GM19239 (cell line): ENCODE measurements at places on chromosomes 1 and 21.
A peak's percentile ranks its signal among the peaks of the same experiment; 100 is the strongest.

GRCh38 chr1:22239378-22239777 is 96.5 kb upstream of the WNT4 start:
- no peak for DNase-seq

- no peak for DNase-seq
Observed at GRCh38 chr1:225601902-225602589, 50.9 kb downstream of the ENAH start.

GRCh38 chr21:34623516-34623915 is 8.6 kb upstream of the RCAN1 start:
- no peak for DNase-seq

DNA sequence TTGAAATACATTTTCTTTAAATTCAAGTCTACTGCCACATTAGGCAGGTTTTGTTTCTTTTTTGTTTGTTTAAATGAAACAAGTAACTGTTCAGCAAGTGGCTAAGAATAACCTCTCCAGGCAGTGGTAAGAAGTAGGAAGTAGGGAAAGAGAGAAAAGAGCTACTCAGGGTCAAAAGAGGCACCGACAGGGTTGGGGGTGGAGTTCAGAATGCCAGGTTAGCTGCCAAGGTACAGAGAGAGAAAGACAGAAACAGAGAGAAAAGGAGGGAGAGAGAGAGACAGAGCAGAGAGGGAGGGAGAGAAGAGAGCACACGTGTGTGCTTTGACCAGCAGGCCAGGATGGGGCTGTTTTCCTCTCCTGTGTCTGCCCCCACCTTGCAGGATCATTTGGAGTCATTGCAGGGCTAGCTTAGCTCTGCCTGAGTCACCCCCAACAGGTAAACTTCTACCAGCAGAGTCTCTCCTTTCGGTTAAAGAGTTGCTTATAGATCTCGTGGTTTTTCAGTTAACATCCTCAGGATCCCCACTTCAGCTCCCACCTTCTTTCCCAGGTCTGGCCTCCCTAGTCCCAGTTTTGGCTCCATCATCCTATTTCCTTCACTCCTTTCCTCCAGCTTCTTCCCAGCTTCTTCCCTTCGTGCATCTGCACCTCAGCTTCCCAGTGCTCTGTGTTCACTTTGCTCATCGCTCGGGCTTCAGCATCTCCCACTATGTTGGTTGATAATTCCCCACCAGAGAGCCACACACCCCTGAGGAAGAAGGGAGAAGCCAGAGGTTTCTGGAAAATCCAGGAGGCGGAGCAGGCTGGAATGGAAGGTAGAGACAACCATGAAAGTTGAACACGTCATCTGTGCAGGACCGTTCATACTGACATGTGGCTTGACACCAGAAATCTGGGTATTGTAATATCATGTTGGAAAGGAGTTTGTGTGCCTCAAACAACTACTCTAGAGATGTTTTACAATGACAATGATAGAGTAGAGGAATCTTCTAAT is 21.8 kb upstream of the RAB4A start:
- no peak for DNase-seq

DNA sequence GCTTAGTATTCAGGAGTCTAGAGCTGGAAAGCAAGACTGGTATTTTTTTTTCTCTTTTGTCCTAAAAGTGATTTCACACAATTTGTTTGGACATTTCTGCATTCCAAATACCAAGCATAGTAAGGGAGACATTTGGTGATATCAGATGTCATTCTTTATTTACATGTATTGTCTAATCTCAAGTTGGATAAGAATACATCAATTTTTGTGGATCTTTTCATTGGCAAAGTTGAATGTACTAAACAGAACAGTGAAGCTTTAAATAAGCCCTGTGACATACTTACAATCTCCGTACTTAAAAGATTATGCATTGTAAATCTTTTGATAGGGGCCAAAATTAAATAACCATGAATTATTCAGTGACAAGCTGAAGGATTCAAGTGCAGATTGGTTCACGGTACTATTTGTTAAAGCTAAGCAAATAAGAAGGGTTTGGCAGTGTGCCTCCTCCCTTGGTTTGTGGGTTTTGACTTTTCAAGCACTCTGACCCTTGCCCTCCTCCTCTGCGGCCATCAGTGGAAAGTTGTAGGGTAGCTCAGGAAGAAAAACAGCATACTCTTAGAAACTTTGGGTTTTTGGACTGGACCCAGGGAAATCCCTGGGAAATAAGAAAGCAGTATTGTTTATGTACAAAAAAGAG is 663.7 kb downstream of the ADGRL2 start:
- DNase-seq = no peak

DNA sequence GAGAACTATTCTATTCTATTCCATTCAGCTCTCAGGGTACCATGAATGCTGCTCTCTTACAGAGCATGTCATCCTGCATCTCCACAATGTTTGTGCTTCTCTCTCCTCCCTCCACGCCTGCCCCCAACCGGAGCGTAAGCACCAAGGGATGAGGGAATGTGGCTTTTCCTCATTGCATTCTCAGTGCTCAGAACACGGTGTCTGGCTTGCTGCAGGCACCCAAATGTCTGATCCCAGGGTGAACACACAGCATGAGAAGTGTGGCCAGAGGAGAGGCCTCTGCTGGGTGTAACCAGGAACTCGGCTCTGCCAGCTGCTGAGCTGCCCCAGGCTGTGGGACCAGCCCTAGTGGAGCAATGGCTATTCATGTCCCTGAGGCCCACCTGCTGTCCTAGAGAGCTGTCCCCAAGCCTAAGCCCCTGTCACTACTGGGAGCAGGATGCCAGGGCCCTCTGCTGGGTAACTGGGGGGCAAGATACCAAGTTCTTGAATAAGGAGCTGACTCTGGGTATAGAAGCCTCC is 38.3 kb downstream of the OLFML2B start:
- DNase-seq = no peak

GRCh38 chr1:246786606-246787238 is 62.5 kb downstream of the SCCPDH start:
- no peak for DNase-seq

DNA sequence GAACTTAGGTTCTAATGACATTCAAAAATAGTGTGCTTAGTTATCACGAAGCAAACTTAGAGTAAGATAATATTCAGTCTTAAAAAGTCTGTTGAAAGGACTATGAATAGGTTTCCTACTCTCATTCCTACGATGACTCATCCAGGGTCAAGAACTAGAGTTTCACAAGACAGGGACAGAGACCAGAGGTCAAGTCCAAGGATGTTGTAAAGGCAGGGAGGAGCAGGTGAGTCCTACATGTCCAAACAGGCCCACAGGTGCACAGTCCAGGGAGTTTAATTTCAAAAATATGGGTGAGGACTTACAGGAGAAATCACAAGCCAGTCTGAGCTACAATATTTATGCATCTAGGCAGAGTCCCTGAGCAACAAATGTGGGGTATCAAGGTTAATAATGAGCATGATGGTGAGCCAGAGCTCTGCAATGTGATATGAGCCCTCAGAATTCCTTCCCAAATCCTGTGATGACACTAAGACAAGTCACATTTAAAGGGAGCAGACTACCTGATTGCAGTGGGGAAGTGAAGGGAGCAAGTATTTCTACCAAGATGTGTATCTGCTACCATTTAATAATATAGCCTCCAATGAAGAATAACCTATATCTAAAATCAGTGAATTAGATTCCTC is 100.0 kb upstream of the NRIP1 start:
- no peak for DNase-seq

GRCh38 chr1:85836736-85837135 is 128.5 kb upstream of the ZNHIT6 start:
- DNase-seq = no peak

DNA sequence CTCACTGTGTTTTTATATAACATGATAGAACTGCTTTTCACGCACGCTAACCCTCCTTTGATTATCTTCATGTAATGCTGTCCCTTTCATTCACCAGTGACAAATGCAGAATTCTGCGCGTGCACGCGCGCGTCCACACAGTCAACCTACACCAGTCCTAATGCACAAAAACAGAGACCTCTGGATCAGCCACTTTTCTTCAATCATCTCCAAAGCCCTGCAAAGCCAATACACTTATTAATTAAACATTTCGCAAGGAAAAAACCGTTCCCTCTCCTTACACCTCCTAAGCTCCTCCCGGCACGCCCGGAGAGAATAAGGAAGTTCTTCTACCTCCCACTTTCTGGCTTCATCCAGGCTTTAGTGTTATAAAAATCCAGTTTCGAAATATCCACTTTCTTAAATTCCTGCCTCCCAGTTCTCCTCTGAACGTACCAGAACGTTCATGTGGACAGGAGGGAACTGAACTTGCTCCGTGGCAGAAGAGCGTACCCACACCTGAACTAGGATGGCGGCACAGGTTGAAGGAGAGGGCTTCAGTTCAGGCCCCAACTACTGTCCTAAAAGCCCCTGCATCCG is 4.6 kb downstream of the LMX1A start:
- DNase-seq = no peak

GRCh38 chr21:39263372-39263771 is 50.1 kb downstream of the BRWD1 start:
- no peak for DNase-seq

GRCh38 chr1:6414443-6414844 is 5.3 kb downstream of the HES2 start:
- peak; percentile 68 for DNase-seq

DNA sequence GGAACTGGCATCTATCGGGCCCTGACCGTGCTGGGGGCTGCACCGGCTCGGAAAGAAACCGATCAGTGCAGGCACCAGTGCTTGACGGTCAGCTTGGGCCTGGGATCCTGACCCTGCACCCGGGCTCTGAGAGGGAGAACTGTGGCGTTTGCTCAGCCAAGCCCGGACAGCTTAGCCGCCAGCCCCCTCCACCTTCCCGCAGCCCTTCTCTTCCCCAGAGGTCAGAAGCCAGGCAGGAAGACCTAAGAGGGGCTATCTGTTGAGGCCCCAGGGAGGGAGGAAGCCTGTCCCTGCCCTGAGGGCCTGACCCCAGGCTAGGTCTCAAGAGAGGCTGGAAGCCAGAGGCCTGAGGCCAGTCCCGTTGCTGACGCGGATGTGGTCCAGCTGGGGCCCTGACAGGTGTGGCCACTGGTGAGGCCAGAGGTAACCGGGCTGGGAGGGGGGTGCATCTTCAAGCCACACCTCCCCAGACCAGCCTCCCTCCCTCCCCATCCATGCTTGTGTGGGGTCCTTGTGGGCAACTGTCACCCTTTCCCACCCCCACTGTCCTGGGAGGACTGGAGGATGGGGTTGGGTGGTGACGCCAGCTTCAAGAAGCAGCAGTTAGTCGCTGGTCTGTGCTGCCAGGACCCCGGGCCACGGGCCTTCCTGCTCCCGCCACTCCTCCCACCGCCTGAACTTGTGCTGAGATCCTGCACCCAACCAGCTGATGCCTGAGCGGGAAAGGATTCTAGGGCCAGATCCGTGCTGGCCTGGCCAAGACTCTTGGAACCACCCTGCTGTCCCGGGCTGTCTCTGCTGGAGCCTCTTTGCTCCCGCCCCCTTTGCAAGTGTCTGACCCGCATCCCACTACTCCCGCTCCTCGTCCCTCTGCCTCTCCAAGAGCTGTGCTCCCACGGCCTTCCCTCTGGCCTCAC is 2.6 kb upstream of the DVL1 start:
- no peak for DNase-seq

GRCh38 chr1:3320246-3321152 is 134.0 kb upstream of the ARHGEF16 start:
- no peak for DNase-seq

DNA sequence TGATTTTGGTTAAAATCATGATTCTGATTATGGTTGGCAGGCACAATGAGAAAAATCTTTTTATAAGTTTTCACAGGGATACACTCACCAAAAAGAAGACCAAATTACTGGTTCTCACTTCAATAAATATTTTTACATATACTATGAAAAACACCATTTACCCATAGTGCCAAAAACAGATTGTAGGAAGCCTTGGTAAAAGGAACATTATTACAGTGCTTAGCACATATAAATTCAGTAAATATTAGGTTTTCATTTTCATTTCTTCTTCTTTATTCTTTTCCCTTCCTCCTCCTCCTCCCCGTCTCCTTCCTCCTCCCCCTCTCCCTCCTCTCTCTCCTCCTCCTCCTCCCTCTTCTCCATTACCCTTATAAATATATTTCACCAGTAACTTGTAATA is 15.8 kb upstream of the SPAG17 start:
- DNase-seq = no peak

GRCh38 chr1:104855550-104855949 is 1105.9 kb downstream of the AMY1C start:
- no peak for DNase-seq

GRCh38 chr21:37909936-37910335 is 6.3 kb downstream of the KCNJ6 start:
- no peak for DNase-seq

GRCh38 chr21:45985471-45986315 is 4.1 kb downstream of the COL6A1 start:
- DNase-seq = no peak

DNA sequence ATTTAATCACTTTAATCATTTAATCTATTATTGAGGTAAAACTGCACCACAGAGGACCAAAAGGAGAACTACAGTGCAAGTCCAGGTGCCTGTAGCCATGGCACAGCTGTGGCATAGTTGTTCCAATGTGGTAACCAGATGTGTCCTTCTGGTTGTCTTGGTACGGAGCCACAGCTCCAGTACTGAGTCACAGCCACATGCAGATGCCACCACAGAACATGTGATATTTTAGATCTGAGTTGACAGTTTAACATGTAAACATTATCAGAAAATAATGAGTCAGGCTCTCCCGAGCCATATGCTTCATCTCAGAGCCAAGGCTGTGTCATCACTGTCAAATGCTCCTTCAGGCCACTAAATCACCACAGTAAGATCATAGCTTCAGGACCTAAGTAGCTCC is 56.4 kb upstream of the RGS7 start:
- no peak for DNase-seq

GRCh38 chr1:205026181-205026580 is 16.8 kb upstream of the CNTN2 start:
- no peak for DNase-seq

GRCh38 chr1:165168467-165168866 is 188.0 kb downstream of the LMX1A start:
- no peak for DNase-seq

DNA sequence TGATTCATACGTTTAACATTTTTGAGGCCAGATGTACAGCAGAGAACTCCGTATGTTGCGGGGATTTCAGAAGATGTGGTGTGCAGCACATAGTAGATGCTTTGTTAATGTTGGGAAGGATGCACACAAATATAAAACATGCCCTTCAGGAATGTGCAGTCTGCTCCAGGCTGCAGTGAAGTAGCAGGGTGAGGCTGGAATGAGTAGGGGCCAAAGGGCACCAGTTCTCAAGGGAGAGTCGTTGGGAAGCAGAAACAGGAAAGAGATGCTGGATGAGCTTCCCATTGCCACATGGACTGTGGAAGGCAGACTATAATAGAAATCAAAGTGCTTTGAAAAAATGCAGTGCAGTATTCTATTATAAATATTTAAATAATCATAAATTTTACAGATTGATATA is 126.9 kb downstream of the NOS1AP start:
- no peak for DNase-seq

DNA sequence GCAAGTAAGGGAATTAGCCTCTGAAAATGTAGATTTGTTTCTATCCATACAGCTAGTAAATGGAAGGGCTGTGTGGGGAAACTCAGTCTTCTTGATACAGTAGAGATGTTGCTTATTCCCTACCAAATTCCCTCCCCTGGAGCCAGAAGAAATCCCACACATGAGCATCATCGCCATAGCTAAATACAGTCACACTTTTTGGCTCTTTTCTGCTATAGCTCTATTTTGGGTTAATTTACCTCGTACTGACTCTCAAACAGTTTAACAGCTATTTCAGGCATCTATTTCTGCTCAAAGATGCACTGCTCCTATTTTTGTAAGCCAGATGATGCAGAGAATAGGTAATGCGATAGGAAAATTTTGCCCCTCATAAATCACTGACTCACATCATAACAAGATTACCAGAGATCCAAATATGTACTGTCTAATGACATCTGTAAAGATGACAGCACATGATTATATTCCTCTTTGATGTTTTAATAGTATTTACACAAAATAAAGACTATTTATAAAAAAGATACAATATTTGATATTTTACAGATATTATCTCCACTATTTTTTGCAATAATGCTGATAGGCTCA is 58.6 kb downstream of the XCL1 start:
- no peak for DNase-seq
